ENCODE measurements at places on chromosomes 1 and 21.

- no peak for DNase-seq
Measured at GRCh38 chr1:175555266-175555665, 188.1 kb downstream of the TNR start.

DNA sequence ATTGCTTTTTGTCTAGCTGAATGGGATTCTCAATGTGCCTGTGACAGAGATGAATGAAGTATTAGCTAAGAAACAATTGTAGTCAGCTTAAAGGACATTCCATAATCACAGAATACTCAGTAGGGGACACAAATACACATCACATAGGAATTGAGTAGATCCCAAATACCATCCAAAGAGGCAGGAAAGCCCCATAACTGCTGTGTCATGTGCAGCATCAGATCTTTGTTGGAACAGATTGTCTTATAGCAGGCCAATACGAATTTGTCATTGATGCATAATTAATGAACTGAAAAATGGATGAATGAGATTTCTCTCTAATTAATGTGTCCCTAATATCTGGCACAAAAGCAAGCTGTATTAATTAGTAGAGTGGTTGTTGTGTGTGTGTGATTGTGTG is 82.3 kb upstream of the S1PR1 start:
- no peak for DNase-seq

DNA sequence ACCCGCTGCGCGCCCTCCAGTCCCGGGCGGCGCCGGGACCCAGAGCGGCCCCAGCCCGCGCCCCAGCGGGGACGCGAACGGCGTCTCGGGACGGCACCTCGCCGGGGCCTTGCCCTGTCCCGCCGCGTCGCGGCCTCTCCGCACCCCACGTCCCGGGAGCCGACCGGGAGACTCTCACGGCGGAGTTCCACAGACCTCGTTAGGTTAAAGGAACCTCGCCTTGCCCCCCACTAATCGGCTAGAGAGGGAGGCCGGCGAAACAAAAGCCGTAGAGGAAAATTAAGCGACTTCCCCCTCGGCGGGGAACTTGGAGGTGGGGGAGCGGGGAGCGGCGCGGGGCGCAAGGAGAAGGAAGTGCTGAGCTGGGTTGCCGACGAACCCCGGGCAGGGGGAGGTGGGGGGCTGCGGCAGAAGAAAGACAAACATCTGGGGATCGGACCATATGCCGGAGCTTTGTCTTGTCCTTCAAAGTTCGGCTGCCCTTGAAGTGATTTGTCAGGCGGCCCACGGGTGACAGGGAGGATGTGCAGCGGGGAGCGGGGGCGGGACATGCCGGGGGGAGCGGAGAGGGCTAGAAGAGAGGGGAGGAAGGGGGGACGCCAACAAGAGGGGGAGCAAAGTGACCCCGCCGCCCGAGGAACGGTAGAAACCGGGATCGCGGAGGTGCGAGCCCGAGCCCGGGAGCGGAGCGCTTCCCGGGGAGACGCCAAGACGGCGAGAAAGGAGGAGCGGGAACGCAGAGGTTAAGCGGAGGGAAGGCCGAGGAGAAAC is 120.0 kb upstream of the RRP15 start:
- DNase-seq, result no peak

- no peak for DNase-seq
Measured at GRCh38 chr1:243944429-243945160, 94.6 kb upstream of the AKT3 start.

DNA sequence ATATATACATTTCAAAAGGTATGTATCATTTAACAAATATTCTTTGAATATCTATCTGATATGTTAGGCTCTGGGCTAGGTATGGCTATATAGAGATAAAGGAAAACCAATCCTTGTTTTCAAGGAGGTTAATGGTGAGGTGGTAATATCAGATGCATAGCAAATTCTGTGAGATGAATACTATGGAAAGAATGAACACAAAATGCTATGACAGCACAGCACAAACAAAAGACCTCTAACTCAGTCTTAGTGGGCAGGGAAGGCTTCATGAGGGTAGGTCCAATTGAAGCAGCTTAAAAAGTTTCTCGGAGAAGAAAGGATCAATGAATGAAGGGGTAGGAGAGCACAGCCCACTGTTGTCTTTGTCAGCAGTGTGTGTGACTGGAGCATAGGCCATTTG is 27.2 kb downstream of the FASLG start:
- DNase-seq, result no peak

DNA sequence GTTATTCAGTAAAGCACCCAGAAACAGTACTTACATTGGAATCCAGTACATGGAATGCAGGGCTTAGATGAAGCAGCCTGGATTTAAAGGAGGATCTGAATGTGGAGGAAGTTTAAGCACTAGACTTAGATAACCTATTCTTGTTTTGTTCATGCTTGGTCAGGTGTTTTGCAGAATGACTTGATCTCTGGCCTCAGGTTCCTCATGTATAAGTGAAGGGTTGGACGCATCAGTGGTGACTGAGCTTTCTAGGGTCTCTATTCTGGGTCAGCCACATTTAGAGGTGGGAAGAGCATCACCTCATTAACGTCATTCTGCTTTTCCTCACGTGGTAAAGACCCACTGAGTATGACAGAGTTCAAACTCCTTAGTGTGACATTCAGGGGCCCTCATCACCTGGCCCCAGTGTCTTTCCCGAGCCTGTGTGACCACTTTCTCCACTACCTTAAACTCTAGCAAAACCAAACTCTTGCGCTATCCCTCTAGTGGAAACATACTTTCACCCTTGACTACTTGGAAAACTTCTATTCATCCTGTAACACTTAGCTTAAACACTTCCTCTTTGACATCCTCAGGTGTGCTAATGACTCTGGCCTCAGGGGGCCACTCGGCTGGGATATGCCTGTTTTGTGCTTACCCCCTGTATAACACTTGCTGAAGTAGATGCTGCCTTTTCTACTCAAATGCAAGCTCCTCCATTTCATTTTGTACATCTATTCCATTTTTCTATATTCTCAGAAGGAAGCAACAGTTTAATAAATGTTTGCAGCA is 871 bp upstream of the ERICH3 start:
- no peak for DNase-seq

Measured in OCI-M1 (cell line).